ENCODE measurements at places on chromosomes 12 and 14.

- DNase-seq = no peak
These were observed 583.4 kb downstream of the VRK1 start for GRCh38 chr14:97380539-97380941.

- no peak for DNase-seq
These were observed 21.1 kb downstream of the PRKCH start for GRCh38 chr14:61342486-61342885.

DNA sequence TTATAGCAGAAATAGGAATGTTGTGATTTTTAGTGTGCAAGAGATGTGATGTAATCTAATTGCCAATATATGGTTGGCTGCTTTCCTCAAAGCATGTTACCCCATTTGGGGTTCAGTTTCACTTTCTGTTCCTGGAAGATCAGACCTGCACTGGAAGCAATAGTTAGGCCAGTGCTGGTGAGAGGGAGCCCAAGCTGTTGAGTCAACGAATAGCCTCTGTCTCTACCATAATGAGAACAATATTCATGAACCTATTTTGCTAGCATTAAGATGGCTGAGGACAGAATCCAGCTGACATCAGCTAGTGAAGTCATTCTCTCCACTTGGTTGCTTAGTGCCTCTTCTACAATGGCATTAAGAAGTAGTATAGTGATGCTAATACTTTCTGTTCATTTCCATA lies 379.9 kb upstream of the DCN start:
- no peak for DNase-seq

DNA sequence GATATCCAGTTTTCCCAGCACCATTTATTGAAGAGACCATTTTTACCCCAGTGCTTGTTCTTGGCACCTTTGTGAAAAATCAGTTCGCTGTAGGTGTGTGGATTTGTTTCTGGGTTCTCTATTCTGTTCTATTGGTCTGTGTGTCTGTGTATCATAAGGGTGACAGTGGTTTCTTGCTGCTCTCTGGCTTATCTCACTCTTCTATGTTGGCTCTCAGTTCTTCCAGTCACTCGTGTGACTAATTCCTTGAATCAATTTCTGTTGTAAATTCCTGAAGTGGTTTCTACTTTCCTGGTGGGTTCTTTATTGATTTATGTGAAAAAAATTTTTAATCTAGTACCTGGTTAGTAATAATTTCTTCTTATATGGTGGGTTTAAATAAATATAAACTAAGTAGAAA lies 58.3 kb downstream of the OTOGL start:
- no peak for DNase-seq

- no peak for DNase-seq
These were observed 15.7 kb upstream of the KCNA1 start for GRCh38 chr12:4894019-4894418.

DNA sequence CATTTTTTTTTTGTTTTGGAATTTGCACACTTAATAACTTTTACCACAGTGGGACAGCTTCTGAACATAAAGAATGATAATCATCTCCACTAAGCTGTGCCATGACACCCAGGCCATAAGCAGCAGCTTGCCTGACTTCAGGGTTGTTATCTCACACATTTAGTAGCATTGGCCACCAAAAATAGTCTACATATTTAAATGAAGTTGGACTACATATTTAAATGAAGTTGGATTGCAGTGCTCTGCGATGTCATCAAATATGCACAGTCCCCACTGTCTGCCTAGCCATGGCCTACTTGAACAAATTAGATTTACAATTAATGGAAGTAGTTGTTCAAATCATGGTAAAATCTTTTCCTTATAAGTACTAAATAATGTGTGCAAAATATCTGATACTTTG lies 101.0 kb downstream of the KLRB1 start:
- no peak for DNase-seq

DNA sequence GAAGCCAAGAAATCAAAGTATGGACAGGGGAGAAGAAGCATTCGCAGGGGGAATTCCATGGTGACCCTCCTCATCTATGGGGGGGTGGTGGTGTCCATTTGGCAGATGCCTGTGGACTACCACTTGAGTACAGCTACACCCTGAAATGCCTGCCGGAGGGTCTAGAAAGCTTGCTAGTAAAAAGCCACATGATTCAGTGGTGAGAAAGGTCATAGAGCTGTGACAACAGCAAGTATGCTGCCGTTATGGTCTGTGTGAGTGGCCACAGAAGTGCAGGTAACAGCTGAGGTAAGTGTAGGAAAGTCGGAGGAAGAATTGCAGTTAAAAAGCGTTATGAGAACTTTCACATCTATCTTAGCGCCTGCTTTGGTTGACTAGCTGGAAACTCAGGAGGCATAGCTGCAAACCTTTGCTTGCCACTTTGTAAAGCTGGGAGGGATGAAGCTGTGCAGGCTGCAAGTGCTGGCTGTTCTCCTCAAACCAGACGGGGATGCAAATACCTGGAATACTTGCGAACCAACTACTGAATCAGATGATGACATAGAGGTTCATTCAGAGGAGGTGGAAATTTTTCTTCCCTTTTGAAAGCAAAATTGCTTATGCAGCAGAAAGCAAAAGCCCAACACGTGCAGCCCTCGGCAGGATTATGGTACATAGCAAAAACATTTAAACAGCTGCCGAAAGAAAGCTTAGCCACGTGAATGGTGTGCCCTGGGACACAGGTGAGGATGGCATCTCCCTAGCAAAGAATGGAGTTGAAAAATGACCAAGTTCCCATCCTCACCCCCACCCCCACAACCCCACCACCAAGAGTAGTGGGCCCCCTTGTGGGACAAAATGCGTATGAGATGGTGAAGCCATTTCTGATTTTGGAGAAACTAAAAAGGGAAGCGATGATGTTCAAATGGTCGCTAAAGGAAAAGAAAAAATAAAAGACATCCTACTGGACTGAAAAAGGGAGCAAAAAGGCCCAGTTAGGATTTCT lies 287.0 kb downstream of the RERGL start:
- no peak for DNase-seq

- DNase-seq = no peak
These were observed 4.0 kb upstream of the TMEM229B start for GRCh38 chr14:67492538-67492937.

GRCh38 chr12:74620921-74621320 lies 83.3 kb downstream of the ATXN7L3B start:
- no peak for DNase-seq

- DNase-seq = no peak
These were observed 10.9 kb downstream of the HVCN1 start for GRCh38 chr12:110677982-110678381.

DNA sequence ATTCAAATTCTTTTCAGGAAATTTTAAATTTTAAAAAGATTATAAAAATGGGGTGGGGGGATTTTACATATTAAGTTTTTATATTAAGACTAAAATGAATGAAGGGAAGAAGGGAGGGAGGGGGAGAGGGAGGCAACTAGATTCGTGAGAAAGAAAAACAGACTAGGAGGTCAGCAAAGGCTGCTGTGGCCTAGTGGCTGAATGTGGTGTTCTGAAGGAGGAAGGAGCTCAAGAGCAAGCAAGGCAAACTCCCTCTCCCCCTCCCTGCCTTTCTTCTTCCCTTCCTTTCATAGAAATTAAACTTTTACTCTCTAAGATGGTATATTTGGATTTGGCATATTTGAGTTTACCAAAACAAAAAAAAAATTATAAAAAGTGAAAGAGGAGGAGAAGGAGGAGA lies 18.1 kb downstream of the DYRK2 start:
- DNase-seq = no peak

- no peak for DNase-seq
These were observed 414.7 kb downstream of the RAD51B start for GRCh38 chr14:68234101-68234905.

GRCh38 chr12:10851243-10851858 lies 2.1 kb upstream of the PRR4 start:
- no peak for DNase-seq

GRCh38 chr12:27905285-27906126 lies 67.0 kb downstream of the PTHLH start:
- no peak for DNase-seq

GRCh38 chr14:90518069-90518940 lies 121.5 kb downstream of the CALM1 start:
- DNase-seq = no peak

DNA sequence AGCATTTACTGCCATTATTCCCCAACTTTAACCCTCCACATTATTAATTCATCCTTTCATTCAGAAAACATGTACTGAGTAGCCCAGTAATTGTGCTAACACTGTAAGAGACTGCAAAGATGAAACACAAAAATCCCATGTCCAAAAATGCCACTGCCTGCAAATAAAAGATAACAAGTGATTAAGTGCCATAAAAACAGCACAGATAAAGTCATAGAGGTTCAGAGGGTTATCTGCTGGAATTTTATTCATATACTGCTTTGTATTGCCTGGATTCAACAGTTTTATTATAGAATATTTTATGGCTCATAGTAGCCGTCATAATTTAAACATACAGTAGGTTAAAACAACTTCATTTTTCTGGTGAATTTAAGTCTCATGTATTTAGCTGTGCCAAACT lies 177.9 kb downstream of the KICS2 start:
- DNase-seq = no peak

- no peak for DNase-seq
These were observed 86.2 kb downstream of the STON2 start for GRCh38 chr14:81313775-81314429.

DNA sequence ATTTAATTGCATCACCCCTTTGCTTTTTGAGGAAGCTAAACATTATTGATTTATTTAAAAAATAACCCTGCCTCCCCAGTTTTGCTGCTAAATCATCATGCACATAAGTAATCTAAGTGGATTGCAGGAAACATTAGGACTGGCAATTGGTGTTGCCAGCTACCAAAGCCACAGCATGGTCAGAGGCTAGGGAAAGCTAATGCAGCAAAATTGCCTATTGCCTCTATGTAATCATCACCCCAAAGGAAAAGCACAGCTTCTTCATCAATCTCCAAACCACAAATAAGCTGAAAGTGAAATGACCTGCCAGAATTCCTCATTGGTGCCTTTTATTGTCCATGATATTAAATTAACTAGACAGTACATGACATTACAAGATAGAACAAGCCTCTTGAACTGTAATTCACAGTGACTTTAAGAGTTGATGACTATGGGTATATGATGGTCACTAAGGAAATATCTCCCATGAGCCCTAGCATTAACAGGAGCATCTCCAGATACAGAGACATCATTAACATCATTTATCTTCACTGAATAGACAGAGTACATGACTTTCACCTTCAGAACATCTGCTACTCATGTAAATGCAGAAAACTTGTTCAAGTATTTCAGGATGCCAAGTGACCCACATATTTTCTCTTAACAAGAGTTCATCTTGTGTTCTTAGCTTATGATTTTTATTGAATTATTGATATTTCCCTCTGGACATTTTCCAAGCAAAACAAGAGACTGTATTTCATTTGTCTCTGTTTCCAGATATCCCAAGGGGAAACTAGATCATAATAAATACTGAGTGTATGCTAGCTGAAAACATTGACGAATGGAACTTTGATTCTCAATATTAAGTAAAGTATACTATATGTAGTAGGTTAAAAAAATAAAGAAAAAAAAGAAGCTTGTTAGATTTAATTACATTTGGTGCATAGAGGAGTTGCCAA lies 29.4 kb downstream of the PTPRR start:
- DNase-seq = no peak

DNA sequence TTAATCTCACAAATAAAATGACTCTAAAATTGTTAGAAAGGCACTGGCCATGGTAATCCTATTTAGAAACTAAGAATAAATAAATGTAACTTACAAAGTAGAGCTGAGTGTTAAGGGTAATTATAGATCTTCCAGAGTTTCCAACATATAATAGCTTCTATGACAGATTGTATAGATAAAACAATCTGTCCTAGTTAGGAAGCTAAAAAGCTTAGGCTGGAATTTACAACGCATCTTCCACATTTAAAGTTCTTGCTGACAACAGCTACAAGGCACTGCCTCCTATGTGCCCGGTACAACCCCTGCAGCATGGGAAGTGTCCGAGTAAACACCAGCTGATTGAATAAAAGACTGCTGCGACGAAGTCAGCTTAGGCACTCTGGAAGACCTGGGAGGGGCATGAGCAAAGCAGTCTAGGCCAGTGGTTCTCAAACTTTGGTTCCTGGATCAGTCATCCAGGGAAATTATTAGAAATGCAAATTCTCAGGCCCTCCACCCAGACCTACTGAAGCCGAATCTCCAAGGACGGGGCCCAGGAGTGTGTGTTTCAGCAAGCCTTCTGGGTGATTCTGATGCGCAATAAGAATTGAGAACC lies 635.6 kb upstream of the TBX3 start:
- no peak for DNase-seq

DNA sequence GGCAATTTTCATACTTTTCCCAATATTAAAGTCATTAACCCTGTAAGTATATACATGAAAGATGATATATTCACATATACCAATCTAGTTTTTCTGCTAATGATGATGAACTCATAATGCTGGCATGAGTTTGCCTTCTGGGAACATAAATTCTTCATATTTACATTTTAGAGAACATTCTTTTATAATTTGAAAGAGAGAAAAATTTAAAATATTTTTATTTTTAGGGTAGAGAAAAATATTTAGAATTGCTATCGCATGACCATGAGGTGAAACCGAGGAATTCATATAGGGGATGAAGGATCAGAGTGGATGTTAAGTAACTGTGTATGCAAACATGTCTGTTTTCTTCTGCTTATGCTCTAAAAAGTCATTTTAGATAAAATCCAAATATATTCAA lies 825.3 kb upstream of the FLRT2 start:
- DNase-seq = no peak

DNA sequence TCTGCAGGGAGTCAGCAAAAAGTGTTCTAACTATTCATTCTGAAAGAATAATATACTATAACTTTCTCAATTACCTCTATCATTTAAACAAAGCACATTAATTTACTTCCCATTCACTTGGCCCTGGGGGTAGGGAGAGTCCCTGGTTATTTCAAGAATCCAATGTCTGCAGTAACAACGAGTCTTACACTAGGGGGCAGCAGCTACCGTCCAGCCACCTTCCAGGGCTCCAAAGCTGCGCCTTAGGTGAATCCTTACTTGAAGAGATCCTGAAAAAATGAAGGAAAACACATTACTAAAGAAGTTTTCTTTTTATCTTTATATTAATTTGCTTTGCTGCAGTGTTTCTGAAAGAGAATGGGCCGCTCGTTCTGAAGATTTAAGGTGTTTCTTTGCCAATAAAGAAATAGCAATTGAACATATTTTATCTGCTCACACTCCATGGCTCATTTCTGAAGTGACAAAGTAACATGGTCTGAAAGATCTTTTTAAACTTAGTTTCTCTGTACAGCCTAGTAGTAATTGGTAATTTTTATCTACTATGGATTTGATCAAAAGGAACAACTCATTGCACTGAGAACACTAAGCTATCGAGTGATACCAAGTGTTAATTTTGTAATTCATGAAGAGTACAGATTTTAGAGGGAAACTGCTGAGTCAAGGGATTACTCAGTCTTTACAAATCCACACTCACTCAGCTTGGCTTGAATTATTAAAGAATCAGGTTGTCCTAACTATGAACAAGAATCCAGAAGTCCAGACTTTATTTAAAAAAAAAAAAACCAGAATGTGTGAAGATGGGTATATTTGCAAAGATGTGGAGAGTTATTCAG lies 27.6 kb downstream of the BHLHE41 start:
- DNase-seq = no peak

Measured in NCI-H1436 treated with DMSO at 0.1 percent for 48 hours (cell line).